ENCODE measurements at places on chromosomes 11 and 22.

DNA sequence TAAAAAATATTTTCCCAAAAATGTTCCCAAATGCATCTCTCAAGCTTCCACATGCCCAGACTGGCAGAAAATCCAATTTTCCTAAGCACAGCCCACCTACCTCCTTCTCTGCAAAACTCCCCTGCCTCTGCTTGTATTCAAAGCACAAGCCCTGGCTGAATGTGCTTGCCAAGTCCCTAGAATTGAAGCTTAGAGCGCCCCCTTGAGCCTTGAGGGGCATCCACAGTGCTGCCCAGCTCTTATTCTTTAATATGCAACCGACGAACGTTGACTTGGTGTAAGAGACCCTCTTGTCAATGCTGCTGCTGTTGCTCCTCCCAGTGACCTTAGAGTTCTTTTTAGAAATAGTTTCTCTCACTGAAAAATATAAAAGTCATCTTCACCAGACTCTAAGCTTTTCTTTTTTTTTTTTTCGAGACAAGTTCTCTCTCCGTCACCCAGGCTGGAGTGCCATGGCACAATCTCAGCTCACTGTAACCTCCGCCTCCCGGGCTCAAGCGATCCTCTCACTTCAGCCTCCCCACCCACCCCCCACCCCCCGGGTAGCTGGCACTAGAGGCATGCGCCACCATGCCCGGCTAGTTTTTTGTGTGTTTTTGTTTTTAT lies 63.5 kb upstream of the CAPRIN1 start:
- DNase-seq, result no peak

GRCh38 chr11:112049777-112050176 lies 24.0 kb downstream of the PIH1D2 start:
- no peak for DNase-seq

- no peak for DNase-seq
Measured at GRCh38 chr22:45863981-45864751, 112.8 kb downstream of the WNT7B start.

DNA sequence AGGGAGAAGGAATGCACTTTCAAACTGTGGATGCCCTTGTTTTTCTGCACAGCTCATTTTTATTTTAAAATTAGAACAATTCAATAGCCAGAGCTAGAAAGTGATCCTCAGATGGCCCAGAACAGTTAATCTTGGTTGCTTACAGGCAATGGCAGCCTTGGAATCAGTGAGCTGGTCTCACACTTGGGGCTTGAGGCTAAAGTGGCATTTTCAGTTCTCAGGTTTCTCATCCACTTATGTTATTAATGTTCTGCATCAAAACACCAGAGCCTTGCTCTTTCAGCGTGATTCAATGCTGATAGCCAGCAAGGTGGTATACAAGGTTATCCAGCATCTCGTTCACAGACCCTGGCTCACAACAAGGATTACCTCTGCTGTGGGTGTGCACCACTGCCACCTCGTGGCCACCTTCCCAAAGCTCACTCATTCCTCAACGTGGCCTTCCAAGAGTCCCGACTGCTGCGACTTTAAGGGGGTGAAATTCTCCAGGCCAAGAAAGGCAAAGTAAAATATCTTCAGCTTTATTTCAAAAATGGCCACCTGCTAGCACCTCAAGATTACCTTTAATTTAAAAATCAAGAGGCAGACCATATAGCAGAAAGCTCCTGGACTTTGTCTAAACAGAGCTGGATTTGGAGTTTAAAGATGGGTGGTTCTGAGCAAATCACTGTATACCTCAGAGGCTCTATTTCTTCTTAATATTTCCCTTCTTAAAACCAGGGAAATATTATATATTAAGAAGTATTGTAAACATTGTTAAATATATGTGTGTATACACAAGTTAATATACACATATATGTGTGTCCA lies 34.2 kb upstream of the FSHB start:
- DNase-seq, result peak; percentile 75

GRCh38 chr22:39296981-39297489 lies 22.4 kb downstream of the RPL3 start:
- no peak for DNase-seq

DNA sequence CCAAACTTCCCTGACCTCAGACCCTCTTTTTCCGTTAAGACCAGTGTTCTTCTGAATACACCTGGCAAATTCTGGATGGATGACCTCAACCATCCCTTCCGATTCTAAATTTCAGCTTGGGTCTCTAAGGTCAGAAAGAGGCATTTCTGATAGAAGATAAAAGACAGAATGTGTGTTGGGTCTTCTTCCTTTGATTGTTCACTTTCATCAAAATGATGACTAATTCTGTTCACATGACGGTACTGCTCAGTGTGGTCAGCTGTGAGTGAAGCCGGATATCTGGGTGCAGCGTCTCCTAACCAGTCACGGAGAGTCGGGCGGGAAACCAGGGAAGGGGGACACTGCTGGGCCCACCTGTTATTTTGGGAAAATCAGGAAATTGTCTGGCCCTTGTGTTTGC lies 151.6 kb upstream of the NAV2 start:
- DNase-seq, result no peak

- DNase-seq, result no peak
Measured at GRCh38 chr22:44337678-44338004, 24.9 kb upstream of the SHISAL1 start.

- DNase-seq, result no peak
Measured at GRCh38 chr11:69157822-69158231, 2.1 kb downstream of the SMIM38 start.

DNA sequence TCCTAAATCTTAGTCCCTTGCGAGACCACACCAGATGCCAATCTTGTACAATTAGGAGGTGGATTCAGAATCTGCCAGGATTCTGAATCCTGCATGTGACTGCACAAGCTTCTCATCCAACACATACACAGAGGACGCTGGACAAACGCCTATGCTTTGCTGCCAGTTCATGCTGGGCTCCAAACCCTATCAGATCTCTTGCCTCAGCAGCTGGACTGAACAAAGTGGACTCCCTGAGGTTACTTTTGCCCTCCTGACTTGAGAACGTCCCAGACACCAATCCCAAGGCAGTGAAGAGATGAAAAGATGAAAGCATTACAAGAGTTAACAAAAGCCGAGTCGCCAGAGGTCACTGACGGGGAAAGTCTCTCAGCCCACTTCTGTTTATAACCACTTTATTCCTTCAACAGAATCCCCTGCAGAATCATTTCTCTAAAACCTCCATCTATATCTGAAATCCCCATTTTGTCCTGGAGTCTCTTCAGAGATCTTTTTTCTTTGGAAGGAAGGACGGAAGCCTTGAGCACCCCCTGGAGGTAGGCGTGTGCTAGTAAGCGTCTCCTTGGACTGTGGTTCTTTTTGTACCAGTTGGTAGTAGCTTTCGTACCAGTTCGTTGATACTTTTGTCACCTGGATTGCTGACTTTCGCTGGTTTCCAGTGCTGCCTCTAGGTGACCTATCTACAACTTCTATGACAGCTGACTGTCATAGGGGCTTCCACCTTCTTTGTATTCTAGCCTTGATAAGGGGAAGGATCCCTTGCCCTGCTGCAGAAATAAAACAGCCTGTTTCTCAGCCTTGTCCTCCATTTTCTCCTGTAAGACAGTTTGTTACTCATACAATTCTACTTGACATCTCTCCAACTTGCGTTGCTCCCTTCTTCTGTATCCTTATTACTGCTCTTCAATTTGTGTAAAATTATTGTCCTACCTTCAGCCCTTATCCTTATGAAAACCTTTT lies 26.1 kb upstream of the EED start:
- no peak for DNase-seq

DNA sequence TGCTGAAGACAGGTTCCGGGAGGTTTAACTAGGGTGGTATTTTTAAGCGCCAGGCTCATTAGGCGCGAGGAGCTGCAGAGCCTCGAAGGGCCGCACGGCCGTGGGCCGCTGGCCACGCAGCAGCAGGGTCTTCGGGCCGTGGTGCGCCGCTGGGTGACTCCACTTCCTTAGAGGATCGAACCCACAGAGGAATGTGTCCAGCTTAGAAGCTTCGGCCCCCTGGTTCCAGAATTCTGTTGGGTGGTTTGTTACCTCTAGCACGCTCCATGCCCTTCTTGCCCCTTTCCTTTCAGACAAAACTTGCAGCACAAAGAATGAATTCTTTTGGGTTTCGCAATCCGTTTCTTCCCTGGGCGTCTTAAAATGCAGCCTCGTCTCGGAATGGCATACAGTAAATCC lies 773 bp upstream of the PATL1 start:
- DNase-seq, result no peak

- no peak for DNase-seq
Measured at GRCh38 chr22:44091751-44092150, 67.6 kb downstream of the PARVB start.

- no peak for DNase-seq
Measured at GRCh38 chr22:31840585-31840984, 86.8 kb downstream of the DEPDC5 start.

GRCh38 chr11:103792981-103793468 lies 243.4 kb upstream of the DDI1 start:
- DNase-seq, result no peak

DNA sequence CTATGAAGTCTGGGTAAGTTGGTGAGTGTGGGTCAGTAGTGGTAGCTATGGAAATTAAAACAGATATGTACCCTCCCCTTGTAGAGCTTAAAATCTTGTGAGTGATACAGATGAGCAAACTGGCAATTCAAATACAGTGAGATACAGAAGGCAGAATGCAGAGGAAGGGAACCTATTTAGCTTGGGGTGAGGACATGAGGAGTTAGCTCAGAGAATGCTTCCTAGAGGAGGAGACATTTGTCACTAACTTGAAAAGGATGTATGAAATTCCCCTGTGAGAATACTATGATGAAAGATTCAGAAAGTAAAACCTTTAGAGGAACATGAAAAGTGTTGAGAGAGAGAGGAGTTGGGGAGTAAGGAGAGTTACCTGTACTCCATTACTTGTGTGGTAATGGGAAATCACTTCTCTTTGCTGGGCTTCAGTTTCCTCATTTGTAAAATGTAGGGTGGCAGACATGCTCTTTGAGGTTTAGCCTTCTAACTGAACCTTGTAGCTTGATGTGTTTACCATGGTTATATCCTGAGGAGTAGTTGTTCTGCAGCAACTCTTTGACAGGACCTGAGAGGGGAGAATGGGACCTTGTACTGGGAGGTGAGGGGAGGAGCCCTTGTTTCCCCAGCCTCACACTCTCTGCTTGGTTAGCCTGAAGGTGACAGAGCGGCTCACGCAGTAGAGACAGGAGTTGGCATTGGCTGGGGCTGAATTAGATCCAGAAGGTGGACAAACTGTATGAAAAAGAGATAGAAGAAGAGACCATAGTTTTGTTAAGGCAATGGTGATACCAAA lies 17.9 kb downstream of the SWAP70 start:
- DNase-seq, result no peak

DNA sequence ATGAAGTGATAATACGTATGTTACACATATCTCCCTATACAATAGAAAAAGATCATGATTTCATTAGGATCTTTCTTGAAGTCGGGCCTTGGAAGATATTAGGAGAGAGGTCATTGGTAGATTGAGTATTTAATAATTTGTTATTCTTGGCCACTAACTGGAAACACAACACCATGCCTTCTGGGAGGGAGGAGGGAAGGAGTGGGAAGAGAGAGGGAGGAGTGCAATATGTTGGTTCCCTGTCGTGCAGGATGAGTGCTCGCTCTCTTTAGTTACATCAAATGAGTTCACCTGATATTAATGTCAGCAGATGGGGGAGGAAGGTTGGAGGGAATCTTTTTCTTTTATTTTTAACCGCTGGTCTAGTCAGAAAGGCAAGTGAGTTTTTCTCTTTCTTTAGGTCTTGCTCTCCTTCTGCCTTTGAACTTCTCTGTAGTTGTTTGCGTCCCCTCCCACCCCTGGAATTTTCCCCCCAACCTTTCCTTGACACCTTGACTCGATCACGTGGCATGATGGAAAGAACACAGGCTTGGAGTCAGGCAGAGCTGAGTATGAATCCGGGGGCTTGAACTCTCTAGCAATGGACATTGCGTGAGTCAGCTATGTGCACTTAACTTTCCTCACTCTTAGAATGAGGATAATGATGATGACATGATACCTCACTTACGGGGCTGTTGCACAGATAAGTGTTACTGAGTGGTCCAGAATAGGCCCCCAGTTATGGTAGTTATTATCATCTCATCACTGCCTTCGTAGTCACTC lies 6.2 kb downstream of the ADAMTS15 start:
- DNase-seq, result no peak

DNA sequence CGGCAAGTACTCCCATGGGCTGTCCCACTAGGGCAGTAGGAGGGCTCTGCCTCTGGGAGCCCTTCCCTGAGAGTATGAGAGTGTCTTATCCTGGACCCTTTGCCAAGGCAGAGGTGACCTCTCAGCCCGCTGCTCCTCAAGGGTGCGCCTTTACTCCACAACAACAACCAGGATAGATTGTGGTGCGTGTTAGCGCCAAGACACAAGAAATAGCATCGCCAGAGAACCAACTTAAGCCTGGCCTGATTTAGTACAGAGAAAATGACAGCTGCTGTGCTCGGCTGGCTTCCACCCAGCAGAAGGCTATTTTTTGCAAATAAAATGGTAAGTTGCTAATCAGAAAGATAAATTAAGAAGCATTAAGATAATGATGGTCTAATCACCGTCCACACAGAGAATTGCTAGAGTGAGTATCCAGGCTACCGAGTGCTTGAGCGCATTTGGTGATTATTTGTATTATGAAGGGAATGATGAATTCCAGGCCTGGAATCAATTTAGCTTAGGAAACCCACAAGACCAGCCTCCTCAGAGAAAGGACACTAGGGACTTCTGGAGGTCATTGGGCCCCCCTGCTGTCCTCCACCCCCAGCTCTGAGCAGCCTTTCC lies 119.8 kb downstream of the PKNOX2 start:
- no peak for DNase-seq

- no peak for DNase-seq
Measured at GRCh38 chr22:37564111-37564711, 3.9 kb downstream of the CDC42EP1 start.

GRCh38 chr11:88275636-88276035 lies 61.9 kb downstream of the CTSC start:
- DNase-seq, result no peak

DNA sequence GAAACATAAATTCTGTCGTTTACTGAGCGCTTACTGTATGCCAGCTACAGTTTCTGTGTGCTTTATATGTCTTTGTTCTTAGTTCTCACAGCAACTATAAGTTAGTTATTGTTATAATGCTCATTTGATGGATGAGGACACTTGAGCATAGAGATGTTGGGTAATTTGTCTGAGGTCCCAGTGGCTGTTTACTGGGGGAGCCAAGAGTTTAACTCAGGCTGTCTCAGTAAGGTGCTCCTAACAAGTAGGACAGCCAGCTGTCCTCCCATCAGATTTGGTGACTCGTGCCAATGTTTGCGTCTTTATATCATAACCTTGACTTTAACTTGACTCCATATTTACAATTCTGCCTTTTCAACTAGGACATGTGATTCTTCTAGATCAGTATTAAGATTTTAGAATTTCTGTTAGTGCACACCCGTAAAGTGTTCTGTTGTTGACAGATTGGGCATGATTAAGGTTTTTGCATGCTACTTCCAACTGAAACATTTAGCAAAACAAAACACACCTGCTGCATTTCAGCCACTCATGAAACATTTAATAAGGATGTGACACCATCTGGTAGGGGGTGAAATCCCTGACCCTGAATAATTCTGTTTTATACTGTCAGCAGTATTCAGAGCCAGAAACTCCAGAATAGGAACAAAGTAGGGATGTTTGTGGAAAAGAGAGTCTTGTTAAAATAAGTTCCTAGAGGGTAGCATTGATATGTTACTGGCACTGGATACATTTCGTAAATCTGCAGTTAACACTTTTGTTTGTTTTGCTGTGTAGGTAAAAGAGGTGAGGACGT lies 1.9 kb downstream of the REXO2 start:
- DNase-seq, result no peak

Measured in type B pancreatic cell (in vitro differentiated cells).